ENCODE measurements at places on chromosomes 5 and 9. TPM values are rescaled to one million over a fixed set of nuclear protein-coding genes. Genes with fewer than 3 reads are reported as not detected.

The KCTD16 gene
- total RNA-seq: 0.11 TPM

- DNase-seq: no peak
These were observed 26.2 kb upstream of the HSPA9 start for GRCh38 chr5:138601444-138601843.

- DNase-seq: peak; percentile 40
These were observed 122.2 kb downstream of the LHX2 start for GRCh38 chr9:124133727-124134126.

- DNase-seq: peak; percentile 27
These were observed 578 bp upstream of the PSAT1 start for GRCh38 chr9:78296201-78296892.

The TAS2R1 gene
- total RNA-seq: not detected

The FBP2 gene
- total RNA-seq: not detected

The GABRA1 gene
- not detected for total RNA-seq

- DNase-seq: no peak
These were observed 33.9 kb upstream of the RAD23B start for GRCh38 chr9:107249131-107249533.

The PCDHB8 gene
- total RNA-seq: 0.67 TPM

The GPR151 gene
- not detected for total RNA-seq
